Retina (tissue), 1 donor: ENCODE measurements at places on chromosomes 2 and 18.

- DNase-seq: no peak
Observed at GRCh38 chr2:11234309-11234708, 79.0 kb downstream of the SLC66A3 start.

GRCh38 chr2:27095427-27095744 is 8.8 kb downstream of the KHK start:
- no peak for DNase-seq

GRCh38 chr2:951224-952006 is 766 bp downstream of the SNTG2 start:
- peak; percentile 43 for DNase-seq

DNA sequence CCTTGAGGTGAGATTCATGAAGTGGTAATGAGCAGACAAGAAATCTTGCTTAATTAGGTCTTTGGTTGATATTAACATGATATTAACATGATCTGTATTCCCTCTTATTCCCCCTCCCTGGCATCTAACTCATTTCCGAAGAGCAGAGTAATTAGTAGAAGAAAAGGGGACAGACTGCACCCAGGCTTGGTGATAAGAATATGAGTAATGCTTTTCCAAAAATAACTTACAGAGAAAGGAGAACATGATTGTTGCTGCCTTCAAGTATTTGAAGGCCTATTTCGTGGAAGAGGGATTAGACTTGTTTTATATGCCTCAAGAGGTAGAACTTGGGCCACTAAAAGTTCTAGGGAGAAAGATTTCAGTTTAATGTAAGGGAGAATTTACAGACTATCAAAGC is 130.6 kb upstream of the ATP5MC3 start:
- no peak for DNase-seq

- DNase-seq: no peak
Observed at GRCh38 chr2:134943540-134943939, 24.9 kb downstream of the CCNT2 start.

DNA sequence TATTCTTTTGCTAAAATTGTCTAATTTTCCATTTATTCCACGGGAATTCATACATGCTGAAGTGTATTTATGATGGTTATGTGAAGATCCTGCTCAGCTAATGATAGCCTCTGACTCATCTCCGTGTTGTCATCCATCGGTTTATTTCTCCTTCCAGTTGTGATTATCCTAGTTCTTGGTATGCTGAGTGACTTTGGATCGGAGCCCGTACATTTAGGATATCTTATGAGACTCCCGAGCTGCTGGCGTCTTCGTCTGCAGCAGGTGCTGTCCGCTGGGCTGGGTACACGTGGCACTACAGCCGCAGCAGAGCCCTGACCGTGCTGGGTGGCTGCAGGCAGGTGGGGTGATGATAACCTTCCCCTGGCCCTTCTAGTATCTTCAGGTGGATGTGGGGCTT is 40.1 kb upstream of the GALR1 start:
- DNase-seq: no peak

DNA sequence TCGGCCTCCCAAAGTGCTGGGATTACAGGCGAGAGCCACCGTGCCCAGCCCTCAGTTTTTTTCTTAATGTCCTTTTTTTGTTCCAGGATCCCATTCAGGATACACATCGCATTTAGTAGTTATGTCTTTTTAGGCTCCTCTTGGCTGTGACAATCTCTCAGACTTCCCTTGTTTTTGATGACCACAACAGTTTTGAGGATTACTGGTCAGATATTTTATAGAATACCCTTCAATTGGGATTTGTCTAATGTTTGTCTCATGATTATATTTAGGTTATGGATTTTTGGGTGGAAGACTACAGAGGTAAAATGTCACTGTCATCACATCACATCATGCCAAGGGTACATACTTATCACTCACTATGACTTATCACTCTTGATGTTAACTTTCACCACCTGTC is 46.7 kb downstream of the SCN3A start:
- no peak for DNase-seq
